ENCODE measurements at places on chromosomes 6 and 20.

DNA sequence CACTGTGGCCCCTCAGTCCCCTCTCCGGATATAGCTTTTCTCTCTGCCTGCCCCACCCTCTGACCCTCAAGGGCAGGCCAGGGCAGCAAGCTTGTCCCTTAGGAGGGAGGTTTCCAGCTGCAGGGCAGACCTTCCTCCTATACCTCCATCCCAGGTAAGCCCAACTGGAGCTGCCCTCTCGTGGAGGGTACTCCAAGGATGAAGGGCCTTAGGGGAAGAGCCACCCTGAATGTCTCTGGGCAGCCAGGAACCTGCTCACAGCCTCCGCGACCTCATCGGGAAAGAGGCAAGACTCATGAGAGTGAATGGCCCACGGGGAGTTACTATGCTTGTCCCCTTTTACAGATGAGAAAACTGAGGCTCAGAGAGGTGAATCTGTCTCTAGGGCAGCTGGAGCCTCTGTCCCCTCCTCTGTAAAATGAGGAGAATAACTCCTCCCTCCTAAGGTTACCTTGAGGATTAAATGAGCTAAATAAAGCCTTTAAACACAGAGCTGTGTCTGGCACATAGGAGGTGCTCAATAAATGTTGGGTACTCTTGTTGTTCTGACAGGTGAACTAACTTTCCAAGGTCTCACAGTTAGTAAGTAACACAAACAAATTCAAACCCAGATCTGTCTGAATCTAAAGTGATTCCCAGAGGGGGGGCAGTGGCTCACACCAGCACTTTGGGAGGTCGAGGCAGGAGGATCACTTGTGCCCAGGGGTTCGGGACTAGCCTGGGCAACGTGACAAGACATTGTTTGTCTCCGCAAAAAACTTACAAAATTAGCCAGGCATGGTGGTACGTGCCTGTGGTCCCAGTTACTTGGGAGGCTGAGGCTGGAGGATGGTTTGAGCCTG is 12.1 kb downstream of the SRXN1 start:
- DNase-seq: no peak

GRCh38 chr6:113414511-113414910 is 442.6 kb upstream of the MARCKS start:
- DNase-seq: no peak

- no peak for DNase-seq
Measured at GRCh38 chr6:105867277-105867676, 218.9 kb upstream of the PRDM1 start.

GRCh38 chr20:35467339-35468224 is 12.2 kb downstream of the CEP250 start:
- no peak for DNase-seq

DNA sequence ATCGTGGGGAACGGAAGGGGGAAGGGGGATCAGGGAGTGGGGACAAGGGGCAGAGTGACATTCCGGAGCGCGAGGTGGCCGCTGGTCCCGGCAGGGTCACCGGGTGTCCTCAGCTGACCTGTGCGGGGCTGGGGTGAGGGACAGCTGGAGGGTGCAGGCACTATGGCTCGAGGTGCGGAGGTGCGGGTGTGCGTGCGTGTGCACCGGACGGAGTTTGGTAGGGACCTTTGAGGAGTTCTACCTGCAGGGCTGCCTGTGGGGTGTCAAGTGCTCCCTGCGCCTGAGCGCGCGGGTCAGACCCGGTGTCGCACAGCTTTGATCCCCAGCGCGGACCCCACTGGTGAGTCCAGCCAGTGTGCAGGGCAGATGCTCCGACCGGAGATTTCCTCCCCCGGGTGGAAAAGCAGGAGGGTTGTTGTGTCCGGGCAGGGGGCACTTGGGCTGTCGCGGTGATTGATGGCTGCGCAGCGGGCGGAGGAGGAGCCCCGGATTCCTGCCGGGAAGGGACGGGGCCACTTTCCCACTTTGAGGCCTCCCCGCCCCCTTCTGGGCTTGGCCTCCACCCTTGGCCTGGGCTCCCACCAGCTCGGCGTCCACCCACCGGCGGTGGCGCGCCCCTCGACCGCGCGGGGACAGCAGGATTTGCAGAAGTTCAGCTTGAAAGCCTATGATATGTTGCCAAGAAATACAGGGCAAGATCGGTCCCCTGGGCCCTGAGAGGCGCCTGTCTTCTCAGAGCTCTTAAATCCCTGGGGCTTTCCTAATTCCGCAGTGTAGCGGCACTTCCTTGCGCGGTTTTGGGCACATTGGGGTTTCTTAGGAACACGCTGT is 658 bp downstream of the RIN2 start:
- DNase-seq: no peak

DNA sequence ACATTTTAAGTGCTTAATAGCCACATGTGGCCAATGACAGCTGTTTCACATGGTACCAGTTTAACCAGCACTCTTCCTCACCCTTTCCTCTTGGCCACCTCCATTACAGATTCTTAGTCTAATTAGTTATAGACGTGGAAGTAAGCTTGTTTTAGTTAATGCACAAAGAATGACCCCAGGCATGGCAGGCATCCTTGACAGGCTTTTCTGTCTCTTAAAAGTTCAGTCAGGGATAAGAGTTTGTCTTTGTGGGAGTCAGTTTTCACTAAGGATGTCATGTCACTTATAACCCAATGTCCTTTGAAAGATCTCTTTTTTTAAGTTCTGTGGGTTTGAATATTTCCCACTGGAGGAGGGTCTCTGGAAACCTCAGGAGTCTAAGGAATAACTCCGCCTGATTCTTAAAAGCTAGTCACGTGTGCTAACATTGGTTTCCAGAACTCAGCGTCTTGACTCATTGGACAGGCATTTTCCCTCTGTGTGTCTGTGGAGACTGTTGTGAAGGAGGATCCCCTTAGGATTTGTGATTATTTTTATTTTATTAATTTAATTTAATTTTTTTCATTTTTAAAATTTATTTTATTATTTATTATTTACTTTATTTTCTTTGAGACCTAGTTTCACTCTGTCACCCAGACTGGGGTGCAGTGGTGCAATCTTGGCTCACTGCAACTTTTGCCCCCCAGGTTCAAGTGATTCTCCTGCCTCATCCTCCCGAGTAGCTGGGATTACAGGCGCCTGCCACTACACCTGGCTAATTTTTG is 171.4 kb downstream of the ZFAND3 start:
- no peak for DNase-seq

DNA sequence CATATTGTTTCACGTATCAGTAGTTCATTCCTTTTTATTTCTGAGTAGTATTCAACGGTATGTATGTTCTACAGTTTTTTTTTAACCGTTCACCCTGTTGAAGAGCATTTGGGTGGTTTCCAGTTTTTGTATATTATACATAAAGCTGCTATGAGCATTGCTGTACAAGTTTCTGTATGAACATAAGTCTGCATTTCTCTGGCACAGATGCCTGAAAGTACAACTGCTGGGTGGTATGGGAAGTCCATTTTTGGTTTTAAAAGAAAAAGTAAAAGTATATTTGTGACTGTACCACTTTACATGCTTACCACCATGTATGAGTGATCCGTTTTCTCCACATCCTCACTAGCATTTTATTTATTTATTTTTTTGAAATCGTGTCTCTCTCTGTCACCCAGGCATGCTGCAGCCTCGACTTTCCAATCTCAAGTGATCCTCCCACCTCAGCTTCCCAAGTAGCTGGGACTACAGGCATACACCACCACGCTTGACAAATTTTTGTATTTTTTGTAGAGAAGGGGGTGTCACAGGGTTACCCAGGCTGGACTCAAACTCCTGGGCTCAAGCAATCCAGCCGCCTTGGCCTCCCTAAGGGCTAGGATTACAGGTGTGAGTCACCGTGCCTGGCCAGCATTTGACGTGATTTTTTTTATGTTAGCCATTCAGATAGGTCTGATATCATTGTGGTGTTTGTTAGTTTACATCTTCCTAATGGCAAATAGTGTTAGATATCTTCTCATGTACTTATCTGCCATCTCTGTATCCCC is 11.0 kb upstream of the SIM1 start:
- DNase-seq: no peak

DNA sequence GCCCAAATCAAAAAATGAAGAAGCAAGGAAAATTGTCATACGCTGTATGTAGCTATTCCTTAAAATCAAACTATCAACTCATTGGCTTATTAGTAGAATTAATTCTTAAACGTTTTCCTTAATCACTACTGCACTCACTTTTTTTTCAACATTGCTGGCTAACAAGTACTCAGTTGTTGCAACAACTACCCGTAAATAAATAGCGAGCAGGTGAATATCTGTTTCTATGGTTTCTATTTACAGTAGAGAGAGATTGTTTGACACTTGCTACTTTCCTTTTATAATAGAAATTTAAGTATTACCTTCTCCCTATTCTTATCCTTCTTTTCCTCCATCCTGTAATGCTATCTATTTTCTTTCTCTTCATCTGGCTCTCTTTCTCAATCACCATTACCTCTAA is 25.1 kb downstream of the FRK start:
- no peak for DNase-seq

DNA sequence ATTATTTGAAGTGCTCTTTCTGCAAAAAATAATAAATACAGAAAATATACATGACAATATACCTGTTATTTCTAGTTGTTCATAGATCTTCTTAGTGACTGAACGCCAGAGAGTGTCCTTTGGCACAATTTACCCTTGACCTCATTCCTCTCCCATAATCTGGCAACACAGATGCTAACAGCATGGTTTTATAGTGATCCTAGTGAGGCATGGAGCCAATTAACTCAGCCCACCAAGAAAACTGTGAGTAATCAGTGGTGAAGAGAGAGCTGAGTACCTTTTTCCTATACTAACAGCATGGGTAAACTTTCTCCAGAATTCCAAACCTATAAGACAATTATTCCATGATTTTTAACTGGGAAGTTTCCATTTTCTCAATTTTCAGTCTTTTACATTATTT is 61.0 kb downstream of the VGLL2 start:
- no peak for DNase-seq

DNA sequence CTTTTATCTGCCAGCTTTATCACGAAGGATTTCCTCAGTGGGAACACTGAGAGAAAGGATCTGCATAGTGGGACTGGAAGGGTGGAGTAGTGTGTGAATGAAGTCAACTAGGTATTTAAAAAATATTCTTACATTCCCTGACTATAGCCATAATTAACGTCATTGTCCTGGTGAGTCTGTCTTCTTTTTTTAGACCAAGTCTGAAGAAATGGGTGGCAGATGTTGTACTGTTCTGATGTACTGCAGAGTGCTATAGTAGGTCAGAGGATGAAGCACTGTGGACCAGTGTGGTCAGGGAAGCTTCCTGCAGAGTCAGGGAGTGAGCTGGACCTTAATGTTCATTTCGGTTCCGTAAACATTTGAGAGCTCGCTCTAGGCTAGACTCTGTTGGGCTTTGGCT is 11.9 kb downstream of the TULP4 start:
- DNase-seq: no peak
